Vagina (tissue), 2 donors: ENCODE measurements at places on chromosomes 6 and 20.

DNA sequence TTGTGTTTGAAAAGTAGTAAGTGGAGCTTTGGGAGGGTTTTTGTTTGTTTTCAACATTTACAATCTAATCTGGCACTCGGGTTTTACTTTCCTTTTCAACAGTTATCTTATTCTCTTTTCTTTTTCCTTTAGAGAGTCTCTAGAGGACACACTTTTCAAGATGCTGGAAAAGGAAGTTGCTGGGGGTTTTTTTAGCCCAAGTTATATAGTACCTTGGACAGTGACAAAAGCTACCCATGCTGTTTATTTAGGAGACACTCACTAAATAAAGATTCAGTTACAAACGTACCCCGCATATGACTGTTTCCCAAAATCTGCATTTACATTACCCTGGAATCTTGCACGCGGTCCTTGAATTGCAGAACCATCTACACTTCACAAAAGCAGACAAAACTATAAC lies 78.8 kb downstream of the MAP7 start:
- DNase-seq = no peak

DNA sequence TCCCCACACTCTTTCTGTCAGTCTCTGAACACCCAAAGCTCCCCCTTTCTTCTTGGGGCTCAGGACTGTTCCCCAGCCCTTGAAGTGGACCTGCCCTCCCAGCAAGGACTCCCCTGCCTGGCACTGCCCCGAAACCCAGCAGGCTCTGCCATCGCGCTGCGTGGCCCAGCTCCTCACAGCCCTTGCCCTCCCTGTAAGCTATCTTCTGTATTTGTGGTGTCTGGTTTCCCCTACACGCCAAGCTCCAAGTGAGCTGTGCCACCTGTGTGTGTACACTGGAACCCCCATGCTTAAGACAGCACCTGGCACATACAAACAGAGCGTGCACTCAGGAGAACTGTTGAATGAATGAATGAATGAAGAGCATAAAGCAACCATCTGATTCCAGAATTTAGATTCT lies 57.7 kb downstream of the TMEM242 start:
- no peak for DNase-seq

GRCh38 chr6:158061709-158062461 lies 80.2 kb downstream of the SYNJ2 start:
- no peak for DNase-seq

DNA sequence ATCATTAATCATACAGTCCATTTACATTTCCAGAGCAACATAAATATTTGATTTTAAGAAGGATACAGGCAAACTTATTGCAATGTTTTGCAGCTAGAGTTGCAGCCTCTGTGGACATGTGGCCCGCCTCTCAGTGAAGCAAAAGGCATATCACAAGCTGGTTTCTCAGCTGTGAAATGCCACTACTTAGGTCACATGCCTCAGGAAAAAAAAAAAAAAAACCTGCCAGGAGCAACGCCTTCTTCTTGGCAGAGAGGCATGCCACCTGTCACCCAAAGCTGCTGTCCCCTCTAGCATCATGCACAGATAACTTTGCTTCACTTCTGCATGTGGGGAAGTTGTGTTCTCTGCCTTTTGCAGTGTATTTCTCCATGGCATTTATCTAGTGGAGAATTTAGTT lies 18.5 kb downstream of the GRM1 start:
- DNase-seq = no peak

DNA sequence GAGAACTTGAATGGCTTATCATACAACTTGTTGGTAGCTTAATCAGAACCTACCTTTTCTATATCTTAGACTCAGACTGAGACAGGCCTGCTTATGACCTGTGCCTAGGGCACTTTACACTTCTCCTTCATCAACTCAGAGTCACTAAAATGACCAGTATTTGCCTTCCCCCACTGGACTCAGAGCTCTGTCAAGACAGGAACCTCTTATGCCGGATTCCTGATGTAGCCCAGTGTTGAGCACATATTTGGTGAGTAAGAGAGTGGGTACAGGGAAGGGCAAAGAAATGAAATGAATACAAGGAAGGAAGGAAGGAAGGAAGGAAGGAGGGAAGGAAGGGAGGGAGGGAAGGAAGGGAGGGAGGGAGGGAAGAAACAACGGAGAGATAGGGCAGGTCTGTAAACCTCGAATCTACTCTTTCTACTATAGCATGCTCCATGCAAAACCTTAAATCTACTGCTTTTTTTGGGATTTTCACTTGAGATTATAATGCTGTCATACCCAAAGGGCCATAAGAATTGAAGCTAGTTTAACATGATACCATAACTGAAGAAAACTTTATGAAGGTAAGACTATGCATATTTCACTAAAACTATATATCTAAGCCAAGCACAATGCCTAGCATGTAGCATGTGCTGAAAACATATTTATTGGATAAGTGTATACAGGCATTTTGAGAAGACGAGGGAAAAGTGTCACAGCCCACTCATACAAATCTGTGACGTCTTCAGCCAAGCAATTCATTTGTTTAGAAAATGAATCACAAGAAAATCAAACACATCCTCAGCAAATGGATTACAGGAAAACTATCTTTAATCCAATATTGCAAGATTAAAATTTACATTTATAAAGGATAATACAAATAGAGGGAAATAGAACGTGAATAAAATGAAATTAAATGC lies 89.9 kb downstream of the RFX6 start:
- no peak for DNase-seq

DNA sequence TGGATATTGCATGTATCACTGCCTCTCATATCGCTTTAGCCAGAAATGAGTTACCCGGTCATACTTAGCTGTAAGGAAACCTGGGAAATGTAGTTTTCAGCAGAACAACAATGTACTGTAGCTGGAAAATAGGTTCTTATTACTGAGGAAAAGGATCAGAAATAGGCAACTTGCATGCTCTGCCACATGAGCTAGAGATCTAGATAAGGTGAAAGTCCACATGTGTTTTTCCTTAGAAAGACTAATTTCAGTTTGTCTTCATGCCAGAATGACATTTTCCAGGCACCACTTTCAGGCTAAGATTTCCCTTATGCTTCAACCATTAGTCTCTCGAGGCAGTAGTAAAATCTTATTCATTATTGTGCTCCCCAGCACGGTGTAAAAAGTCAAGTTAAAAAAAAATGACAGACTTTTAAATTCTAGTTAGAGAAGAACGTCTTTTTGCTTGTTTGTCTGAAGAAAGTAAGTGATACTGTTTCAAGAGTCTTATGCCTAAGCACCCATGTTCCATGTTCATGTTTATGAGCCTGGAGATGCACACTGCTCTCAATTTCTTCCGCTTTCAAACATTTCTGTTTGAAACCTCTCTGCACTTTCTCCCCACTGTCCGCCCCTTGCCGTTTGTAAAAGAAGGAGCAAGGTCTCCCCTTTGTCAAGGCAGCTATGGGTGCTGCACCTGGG lies 67.6 kb downstream of the ZNF831 start:
- DNase-seq = no peak

GRCh38 chr6:169592558-169592957 lies 109.3 kb downstream of the WDR27 start:
- no peak for DNase-seq

DNA sequence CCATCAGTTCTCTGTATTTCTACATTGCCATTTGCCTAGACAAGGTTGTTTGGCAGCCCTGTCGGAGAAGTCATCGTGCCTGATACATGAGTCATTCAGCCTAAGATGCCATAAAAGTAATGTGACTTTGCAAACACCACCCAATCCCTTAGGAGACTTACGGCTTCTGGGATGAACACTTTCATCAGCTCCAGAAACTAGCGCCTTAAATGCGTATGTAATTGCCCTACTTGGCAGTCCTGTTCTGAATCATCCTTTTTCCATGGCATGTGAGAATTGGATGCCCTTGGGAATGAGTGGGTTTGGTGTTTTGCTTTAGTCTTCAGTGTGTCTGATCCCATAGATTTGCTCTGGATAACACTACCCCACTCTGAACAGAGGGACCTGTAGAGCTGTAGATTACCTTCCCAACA lies 158.5 kb downstream of the SASH1 start:
- no peak for DNase-seq

- no peak for DNase-seq
Observed at GRCh38 chr20:49136817-49137571, 51.1 kb downstream of the STAU1 start.

DNA sequence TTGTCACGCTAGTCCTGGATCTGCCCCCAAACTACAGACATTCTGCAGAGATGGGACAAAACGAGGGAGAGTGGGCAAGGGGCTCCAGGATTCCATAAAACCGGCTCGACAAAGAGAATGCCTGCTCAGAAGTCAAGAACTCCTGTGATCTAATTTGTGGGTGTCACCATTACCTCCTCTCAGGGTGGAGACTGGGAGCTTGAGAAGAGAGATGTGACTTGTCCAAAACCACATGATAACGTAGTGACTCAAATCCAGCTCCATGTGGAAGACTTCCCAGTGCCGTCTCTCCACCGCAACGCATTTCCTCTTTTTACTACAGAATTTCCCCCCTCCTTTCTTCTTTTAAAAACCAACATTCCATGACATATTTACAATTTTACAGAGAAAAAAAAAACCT lies 44.3 kb downstream of the TRERF1 start:
- no peak for DNase-seq

GRCh38 chr20:35742741-35743523 lies 872 bp upstream of the RBM39 start:
- no peak for DNase-seq

DNA sequence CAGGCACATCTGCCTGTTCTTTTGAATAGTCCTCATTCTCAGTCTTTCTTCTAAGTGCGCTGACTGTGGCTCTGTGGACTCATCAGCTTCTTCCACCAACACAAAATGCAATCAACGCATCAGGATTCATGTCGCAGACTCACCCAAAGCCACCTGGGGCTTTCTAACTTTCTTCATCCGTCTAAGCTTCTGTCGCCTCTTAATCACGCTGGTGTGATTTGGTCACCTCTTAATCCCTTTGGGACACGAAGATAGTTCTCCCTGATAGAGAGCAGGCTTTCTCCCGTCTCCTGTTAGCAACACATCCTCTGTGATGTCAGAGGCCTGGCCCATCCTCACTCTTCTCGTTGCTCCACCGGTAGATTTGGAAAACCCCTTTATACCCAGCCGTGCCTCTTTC lies 78.0 kb upstream of the FOXQ1 start:
- DNase-seq = no peak
